ENCODE measurements at places on chromosomes 7 and 10.

- no peak for DNase-seq
Observed at GRCh38 chr7:92808006-92808405, 28.4 kb downstream of the CDK6 start.

- no peak for DNase-seq
Observed at GRCh38 chr10:58587676-58588075, 75.0 kb downstream of the BICC1 start.

DNA sequence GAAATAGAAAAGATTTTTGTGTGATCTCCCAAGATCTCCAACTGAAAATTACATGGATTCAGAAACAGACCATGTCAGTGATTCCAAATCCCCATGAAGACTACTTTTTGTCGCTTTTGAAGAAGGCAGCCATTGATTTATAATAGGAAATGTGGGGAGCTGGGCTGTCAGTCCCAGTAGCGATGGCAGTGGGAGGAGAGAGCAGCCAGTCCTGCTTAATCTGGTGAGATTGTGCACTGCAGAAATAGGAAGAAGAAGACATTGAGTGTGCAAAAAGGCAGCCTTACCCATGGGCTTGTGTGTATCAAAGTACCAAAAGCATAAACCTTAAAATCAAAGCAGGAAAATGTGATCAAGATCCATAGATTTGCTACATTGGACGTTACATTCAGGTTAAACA lies 4.8 kb downstream of the ADRB1 start:
- no peak for DNase-seq

- no peak for DNase-seq
Observed at GRCh38 chr7:25194036-25194435, 34.2 kb downstream of the NPVF start.

DNA sequence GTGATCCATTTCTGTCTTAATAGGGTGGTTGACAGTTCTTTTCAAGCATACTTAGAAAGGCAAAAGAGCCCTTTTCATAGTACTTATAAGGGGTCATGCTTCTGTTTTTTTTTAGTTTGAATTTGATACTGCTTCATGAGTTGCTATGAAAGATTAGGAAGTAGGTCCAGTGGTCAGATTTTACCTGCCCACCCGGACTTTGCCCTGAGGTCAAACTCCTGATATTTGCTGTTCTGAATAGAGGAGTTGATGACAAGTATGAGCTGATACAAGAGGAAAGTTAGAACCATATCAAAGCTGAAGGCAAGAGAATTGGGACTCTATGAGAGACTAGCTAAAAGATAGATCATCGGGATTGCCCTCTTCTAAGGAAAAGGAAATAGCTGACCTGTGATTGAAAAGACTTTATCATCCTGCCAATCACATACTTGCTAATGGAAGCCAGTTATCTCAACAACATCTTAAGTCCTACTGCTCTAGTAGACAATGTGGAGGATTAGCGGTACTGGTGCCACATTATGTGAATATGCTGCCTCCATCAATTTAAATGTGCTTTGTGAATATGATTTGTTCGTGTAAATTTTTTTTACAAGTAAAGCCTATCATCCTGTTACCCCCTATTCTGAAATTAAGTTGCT lies 37.5 kb upstream of the CYP26C1 start:
- DNase-seq: no peak

DNA sequence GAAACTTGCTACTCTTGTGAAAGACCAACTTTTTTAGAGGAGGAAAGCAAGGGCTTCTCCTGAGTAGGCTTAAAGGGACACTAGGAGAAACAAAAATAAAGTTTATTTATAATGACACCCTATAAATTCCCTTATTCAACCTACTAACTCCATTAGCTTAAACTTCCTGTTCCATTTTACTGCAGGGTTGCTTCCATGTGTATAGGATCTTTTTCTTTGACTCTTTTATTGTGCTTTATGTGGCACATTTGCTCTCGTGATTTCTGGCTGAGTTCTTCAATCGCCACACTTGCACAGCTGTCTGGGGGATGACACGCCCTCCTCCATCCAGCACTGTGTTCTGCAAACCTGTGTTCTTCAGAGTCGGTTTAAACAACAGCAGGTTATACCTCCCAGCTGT lies 225.7 kb upstream of the NPVF start:
- no peak for DNase-seq

GRCh38 chr10:99770408-99771045 lies 11.9 kb upstream of the ABCC2 start:
- no peak for DNase-seq

GRCh38 chr10:52108236-52108635 lies 205.8 kb upstream of the DKK1 start:
- DNase-seq: no peak

GRCh38 chr7:20411372-20411771 lies 80.7 kb downstream of the ITGB8 start:
- DNase-seq: no peak

Data from NCI-H1417 (cell line).